ENCODE measurements at places on chromosomes 7 and 10.

GRCh38 chr7:70565721-70566370 is 566.1 kb upstream of the GALNT17 start:
- DNase-seq = no peak

DNA sequence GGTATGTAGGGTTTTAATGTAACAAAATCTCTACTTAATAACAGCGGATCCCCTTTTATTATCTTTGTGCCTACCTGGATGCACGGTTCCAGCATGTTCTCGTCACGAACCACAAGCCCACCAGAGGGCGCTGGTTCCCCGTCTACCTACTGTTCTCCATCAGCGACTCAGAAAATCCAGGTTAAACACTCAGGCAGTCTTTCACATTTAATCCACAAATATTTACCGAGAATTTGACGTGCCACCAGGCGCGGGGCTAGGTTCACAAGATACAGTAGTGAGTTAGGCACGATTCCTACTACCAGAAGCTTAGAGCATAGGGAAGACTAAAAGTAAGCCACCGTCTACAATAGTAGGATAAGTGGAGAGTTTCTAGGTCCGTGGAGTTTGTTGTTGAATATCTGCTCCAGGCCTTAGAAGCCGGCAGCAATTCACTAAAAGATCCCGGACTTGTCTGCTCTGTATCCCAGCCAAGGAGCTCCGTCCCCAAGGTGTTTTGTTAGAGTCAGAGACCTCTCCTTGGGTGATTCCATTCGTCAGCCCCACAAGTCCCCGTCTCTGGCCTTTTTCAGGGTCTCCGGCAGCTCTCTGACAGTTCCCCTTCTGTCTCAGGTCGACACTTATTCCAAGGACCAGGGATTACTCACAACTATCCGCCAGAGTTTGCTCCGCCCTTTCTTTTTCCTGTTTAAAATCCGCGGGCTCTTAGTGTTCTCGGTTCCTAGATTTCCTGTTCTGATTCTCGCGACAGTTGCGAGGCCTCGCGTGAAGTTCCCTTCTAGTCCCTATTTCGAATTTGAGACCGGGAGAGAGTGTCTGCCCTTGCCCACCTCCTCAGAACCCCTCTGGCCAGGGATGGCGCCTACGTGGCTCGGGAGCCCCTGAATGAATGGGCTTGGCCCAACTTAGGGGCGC is 1.5 kb upstream of the KAZALD1 start:
- DNase-seq = peak; percentile 78

GRCh38 chr7:7859411-7859810 is 109.2 kb upstream of the GLCCI1 start:
- no peak for DNase-seq

GRCh38 chr7:146956321-146956720 is 839.7 kb downstream of the CNTNAP2 start:
- DNase-seq = no peak

DNA sequence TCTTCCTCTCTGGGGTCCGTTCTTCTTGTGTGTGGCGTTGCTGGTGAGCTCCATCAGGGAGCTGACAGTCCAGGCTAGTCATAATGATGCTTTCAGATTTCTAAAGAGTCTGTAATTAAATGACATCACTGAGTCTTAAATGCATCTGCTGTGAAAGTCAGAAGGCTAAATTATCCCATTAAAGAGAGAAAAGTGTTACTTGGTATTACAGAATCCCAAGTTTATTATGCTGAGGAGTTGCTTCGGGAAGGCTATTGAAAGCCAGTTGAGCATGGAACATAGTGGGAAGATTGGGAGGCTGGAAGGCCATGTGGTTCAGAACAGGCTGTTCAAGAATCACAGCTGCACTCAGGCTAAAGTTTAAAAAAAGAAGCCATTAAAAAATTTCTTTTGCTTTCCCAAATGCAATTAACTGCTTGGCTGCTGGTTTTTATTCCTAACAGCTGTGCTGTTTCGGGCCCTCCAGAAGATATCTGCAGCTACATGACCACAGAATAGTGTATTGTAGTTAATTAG is 342.6 kb upstream of the LRGUK start:
- no peak for DNase-seq

- no peak for DNase-seq
Observed at GRCh38 chr10:34710391-34710751, 104.7 kb downstream of the PARD3 start.

GRCh38 chr7:141378405-141378804 is 172.8 kb upstream of the AGK start:
- no peak for DNase-seq

GRCh38 chr10:9657530-9657929 is 1360.1 kb upstream of the CELF2 start:
- DNase-seq = no peak

DNA sequence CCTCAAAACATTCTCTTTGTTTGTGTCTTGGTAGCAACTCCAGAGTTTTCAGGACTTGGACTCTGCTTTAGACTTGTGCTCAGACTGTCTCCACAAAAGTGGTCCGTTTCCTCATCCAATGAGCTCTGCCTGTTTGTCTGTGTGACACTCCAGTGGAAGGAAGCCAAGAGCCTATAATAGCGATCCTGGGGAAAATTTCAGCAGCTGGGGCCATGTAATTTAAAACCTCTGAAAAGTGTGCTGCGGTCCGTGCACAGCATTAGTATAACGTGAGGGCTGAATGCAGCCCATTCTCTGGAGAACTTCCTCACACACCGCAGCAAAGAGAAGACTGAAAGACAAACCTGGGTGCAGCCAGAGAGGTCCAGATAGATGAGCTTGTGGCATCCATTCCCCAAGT is at the start of gene LRRC17:
TSS of gene LRRC17 (plus strand) at position 259 of the 400 bp plus-strand sequence. CDS start 20,914 bp downstream, outside the sequence.
- DNase-seq = no peak

- peak; percentile 92 for DNase-seq
Observed at GRCh38 chr7:105876091-105876963, at the start of gene ATXN7L1. Gene ATXN7L1, minus strand, starts transcription at chr7:105876599. Its CDS starts 41 bp downstream, at chr7:105876558.

DNA sequence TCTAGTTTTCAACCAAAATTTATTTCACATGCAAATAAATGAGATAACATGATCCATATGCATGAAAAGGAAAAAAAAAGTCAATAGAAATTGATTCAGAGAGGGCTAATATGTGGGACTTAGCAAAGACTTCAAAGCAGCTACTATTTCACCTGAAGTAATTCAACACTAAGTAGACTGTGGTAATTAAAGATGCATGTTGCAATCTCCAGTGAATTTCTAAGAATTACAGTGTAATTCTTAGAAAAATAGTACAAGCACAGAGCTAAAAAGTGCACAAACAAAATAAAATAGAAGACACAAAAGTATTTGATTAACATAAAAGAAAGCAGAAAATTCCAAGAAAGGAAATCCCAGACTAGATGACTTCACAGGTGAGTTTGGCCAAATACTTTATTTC is 25.7 kb downstream of the GPR22 start:
- DNase-seq = no peak

DNA sequence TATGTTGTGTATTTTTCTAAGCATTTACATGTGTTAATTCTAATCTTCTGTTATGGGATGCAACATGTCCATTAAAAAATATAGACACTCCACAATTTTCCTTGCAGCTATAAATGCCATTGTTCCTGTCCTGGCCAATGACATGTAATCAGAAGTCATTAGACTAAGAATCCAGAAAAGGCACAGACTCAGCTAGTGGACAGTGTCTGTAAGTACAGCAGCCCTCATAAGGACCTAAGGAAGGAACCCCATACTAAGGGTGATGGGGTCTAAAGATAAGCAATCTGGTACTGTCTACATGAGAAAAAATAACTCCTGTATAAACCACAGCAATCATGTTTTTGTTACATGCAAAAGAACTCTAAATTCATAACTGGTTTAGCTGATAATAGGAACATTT is 115.9 kb downstream of the GPR85 start:
- DNase-seq = no peak

GRCh38 chr10:127774766-127775559 is 38.0 kb downstream of the FOXI2 start:
- no peak for DNase-seq

- DNase-seq = no peak
Observed at GRCh38 chr10:47059606-47060311, 148.5 kb downstream of the PTPN20 start.

DNA sequence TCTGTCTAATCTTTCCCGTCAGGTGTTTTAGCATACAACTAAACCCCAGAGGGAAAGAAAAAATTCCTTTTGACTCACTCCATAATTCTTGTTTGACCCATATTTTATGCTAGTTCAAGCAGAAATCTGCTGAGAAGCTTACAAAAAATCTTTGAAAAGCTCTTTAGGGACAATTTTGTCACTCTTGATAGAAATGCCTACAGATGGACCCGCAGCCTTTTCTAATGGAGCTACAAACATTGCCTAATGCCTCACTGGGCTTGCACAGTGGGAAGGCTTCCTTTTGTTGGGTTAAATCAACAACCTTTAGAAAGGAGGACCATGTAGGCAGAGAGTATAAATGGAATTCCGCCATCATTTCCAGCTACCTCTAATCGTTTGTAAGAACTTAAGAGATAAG is 344.5 kb downstream of the PCLO start:
- no peak for DNase-seq

GRCh38 chr10:71242622-71243009 is 30.2 kb downstream of the UNC5B start:
- DNase-seq = no peak

DNA sequence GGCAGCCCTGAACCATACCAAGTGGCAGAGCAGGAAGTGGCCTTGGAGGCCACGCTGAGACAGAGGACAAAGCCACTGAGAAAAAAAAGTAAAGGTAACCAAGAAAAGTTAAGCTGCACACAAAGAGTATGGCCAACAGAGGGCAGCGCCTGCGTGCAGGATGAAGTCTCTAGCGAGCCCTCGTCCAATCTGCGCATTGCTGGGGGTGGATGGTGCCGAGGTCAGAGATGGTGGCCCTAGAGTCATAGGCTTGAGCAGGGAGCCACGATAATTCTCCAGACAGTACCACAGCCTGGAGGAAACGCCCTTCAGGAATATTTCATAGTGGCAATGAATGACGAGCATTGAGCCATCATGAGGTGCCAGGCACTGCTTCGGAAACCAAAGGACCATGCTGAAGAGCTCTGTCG is 9.7 kb downstream of the ATP6V0E2 start:
- DNase-seq = no peak

- DNase-seq = no peak
Observed at GRCh38 chr10:17835688-17836087, 26.5 kb downstream of the MRC1 start.

GRCh38 chr7:139651308-139651707 is 126.5 kb downstream of the HIPK2 start:
- no peak for DNase-seq

GRCh38 chr10:94936721-94937120 is 1.7 kb upstream of the CYP2C9 start:
- no peak for DNase-seq

GRCh38 chr10:5999440-6000165 is 22.3 kb upstream of the IL15RA start:
- no peak for DNase-seq
